ENCODE measurements at places on chromosomes 1 and 21.

- DNase-seq, result no peak
Measured at GRCh38 chr1:119204197-119204960, 63.9 kb upstream of the WARS2 start.

DNA sequence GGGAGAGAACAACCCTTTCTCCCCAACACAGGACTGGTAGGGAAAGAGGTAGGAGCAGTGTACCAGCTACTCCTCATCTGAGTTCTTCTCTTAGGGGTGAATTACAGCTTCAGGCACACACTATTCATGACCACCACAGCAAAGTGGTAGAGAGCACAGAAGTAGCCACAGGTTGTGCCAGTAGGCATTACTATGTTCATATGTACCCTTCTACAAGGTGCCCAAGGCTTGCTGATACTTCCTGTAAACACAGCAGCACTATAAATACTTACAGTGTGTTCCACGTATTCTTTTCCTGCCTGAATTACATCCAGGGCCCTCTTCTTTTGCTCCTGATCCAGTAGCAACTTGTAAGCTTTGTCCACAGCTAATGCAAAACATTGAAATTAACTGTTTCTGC is 23.1 kb downstream of the DNAJC8 start:
- no peak for DNase-seq

DNA sequence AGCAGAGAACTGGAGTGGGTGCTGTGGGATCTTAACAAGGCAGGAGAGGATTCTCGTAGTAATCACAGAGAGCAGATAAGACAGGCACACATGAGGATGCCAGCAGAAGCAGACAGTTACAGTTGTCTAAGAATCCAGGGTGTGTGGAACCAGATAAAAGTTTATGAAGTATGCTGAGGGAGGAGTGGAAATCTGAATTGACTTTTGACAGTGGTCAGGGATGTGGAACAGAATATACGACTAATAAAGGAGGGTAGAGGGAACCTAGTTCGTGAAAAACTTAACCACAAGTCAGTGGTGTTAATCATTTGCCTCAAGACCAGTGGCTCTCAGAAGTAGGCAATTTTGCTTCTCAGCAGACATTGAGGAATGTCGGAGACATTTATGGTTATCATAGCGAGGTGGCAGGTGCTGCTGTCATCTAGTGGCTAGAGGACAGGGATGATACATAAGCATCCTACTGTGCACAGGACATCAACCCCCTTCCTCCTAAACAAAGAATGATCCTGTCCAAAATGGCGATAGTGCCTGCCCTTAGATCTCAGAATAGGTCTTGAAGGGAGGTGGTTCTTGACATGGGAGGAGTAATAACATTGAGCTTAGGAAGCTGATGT is 3.0 kb downstream of the LRRC8D start:
- DNase-seq, result no peak

GRCh38 chr1:180397175-180397574 is 105.2 kb downstream of the ACBD6 start:
- DNase-seq, result no peak

DNA sequence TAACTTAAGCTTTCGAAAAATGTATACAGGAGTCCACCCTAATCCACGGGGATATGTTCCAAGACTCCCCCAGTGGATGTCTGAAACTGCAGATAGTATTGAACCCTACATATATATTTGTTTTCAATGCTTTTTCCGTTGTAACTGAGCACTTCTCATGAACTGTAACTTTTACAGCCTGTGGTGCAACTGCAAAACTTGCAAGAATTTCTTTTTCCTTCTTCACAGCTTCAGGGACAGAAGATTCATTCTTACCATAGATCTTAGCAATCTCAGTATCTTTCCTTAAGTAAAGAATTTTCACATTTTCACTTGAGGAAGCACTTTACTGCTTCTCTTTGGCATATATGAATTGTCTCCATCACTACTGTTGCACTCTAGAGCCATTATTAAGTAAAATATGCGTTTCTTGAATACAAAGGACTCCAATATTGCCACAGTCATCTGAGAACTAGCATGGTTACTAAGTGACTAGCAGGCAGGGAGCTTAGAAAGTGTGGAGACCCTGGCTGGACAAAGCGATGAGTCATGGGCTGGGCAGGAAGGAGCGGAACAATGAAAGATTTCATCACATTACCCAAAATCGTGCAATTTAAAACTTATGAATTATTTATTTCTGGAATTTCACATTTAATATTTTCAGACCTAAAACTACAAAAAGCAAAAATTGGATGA is 14.1 kb downstream of the DPYD start:
- peak; percentile 38 for DNase-seq

DNA sequence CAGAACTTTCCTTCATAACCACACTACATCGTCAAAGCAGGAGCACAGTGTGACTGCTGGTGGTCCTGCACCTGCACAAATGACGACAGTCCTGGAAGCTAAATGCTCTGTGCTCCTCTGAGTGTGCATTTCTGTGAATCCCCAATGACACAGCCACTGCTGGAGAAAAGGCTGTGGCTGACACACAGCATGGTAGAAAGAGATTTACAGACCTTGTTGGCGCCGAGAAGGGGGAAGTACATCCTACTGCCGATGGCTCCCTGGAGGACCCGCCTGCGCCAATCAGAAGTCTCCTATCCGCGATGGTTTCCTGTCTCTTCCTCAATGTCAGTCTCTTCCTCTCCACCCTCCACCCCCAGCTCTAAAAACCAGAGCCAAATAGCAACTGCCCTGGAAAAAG is 115.4 kb upstream of the RAB4A start:
- no peak for DNase-seq

DNA sequence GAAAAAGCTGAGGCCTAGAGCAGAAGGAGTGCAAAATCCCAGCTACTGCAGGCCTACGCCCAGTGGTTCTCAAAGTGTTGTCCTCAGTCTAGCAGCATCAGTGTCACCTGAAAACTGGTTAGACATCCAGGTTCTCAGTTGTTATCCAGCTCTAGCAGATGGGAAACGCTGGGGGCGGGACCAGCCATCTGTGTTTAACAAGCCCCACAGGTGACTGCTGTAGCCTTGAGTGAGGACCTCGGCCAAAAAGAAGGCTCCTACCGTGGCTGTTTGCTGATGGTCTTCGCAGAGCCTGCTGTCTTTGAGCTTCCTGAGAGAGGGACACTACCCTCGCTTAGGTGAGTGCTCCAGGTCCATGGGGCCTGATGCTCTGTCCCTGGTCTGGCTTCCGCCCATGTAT is 69.7 kb downstream of the LRRN2 start:
- DNase-seq, result no peak

DNA sequence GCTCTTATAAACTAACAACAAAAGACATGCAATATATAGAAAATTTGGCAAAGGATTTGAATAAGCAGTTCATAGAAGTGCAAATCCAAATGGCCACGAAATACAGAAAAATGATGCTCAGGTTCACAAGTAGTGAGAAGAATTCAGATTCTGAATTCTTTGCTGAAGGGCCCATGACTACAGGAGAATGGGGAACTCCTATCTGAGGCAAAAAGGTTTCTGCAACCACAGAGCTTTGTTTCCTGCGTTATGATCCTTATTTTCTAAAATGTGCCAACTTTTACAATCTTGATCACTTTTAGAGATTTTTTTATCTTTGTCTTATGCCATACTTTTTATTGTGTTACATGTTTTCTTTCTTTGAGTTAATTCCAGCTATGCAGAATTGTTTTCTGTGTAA is 91.3 kb downstream of the ITSN1 start:
- no peak for DNase-seq

DNA sequence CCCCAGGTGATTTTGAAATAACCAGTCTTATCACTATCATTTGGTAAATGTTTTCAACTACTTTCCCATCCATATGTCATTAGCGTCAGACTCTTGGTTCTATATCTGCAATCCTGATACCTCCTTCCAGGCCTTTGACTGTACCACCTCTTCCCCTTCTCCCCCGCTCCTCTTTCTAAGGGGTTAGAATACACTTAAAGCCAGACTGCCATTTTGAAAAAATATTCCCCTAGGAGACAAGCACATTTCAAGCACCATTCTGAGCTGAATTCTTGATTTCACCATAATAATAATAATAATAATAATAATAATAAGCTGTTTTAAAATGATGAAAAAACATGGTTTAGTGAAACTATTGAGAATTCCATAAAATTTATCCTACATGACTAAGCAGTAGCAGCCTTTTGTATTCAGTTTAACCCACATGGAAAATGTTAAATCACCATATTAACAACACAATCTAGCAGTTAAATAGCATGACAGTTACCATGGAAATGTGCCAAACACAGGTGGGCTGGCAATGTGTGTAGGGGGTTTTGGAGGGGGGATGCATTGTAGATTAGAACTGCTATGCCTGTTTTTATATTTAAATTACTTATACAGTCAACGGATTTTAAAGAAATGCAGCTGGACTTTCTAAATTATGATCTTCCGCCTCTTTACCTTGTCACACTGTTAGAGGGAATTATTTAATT is 480.2 kb upstream of the DEPDC1 start:
- DNase-seq, result no peak

GRCh38 chr21:37405629-37406028 is 39.1 kb downstream of the DYRK1A start:
- no peak for DNase-seq

DNA sequence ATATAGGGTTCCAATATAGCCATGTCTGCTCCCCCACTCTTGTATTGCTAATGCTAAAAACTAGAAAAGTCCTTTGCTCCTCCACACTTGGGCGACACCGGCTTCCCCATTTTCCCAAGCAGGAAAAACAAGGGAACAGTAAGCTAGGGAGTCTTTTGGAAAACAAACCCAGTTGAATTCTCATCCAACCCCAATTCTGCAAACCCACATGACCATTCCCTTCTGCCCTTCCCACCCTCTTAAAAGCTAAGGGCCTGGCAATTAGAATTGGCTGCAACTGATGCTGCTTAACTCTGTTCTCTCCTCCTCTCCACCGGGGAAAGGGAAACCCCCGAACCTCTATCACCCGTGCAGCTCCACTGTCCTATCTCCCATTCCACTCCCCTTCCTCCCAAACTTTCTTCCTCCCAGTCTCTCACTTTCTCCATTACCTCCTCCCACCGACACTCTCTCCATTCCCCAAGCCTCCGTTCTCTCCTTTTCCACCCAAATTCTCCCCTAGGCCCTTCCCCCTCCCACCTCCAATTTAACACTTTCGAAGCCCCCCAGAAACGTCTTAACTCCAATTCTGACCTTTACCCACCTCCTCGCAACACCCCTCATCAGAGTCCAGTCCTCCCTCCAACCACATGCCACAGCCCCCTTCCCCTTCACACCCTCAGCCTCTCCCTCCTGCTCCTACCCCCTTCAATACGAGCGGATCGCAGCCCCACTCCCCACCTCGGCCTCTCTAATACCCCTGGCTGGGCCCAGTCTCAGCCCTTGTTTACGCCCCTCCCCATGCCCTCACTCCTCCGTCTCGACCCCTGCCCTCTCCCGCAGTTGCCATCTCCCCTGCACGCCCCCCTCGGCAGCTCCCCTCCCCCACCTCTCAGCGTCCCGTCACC is 701 bp downstream of the DEDD start:
- DNase-seq, result no peak

- DNase-seq, result no peak
Measured at GRCh38 chr1:151990856-151991198, 2.8 kb downstream of the S100A10 start.

DNA sequence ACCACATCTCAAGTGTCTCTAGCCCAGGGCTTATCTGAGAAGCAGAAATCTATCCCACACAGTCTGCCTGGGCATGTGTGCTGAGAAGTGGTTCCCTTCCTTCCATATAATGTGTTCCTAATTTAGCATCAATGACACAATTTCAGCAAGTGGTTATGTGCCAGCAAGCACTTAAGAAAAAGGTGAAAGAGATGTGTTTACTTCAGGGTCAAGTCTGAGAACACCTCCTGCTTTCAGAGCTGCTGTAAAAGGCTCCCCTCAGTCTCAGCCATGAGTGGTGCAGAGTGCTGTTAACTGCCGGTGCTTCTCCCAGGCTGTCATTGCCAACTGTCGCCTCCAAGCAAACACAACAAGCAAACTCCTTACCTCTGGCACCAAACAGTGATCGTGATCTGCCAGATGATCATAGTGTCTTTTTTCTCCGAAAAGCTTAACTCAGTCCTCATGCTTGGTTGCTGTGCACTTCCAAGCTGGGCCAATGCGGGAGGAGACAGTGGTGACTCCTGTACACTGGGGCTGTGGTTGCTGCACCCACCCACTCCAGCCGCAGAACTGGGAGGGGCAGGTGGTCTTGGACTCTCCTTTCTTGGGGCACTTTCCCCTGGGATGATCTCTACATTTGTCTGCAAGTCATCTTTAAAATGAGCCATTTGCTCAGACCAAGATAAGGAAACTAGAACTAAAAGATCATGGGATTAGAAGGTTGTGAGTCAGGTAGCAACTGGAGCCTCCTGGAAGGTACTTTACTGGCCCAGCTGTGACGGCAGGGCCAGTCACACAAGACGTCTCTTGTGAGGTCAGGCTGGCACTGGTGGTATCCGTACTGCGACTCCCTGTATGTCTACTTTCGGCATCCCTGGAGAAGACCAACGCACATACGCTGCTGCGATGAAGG is 32.4 kb downstream of the ATP1A1 start:
- no peak for DNase-seq

DNA sequence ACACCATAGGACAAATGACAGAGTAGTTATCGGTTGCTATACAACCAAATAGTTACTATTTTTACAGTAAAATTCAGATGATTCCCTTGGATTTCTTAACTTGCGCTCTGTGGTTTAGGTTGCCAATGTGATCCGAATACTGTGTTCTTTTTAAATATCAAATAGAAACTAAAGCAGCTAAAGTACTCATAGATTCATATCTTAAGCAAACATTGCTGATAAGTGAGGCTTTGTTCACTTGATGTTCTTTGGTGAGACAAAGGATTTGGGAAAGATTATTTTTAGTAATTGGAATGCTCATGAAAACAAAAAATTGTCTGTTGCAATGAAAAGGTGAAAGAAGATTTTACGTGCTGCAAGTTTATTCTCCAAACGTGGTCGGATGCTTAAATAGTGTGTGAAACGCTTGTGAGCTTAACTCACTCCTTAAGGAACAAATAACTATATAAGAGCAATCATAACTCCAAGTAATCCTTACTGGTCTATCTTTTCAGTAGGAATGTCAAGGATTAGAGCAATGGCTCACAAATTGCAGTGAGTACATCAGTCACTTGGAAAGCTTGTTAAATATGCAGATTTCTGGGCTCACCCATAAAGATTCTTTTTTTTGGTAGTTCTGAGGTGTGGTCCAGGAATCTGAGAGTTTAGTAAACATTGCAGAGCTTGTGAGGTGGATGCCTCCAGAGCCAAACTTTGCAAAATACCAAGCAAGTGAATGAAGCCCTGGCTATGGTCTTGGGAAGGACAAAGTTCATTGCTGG is 31.8 kb upstream of the PDC start:
- DNase-seq, result no peak

DNA sequence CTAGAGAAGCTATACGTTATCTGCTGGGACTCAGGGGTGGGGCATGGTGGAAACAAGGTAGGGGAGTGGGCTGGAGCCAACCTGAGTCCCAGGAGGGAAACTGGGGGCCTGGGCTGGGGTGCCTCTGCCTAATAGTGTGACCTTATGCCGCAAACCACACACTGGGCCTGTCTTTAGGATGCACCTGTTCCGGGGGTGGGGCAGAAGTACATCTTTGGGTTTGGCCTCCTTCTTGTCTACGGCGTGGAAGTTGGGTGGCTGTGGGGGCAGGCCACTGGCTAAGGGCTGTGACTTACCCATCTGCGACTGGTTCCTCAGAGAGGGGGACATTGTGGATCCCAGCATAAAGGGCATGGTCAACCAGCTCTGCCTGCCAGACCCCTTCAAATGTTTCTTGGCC is 44.2 kb downstream of the FAAH start:
- DNase-seq, result no peak
